Skin of body (tissue), 3 donors: ENCODE measurements at places on chromosomes 2 and 18. TPM values are rescaled to one million over a fixed set of nuclear protein-coding genes. Genes with fewer than 3 reads are reported as not detected.

Gene DPYSL5
- total RNA-seq: 0.49 TPM

Gene CRIM1
- 78.7 TPM for total RNA-seq

Gene BOLL
- 0.10 TPM for total RNA-seq

Gene EPAS1
- 31.5 TPM for total RNA-seq

DNA sequence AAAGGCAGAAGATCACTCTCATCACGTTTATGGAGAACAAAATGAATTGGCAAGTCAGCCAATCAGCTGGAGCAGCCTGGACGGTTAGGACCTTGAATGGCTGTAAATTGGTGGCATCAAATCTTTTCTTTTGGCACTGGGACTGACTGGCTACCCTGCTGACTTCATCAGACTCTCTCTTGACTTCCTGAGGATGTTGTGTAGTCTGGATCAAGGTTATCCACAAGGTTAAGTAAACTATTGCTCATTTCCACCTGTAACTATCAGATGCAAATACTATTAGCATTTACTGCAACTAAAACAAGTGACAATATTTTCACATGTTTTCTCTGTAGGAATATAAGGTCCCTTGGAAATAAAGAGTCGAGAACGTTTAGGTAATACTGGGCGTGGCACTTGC lies 134.3 kb upstream of the RASGRP3 start:
- no peak for DNase-seq

DNA sequence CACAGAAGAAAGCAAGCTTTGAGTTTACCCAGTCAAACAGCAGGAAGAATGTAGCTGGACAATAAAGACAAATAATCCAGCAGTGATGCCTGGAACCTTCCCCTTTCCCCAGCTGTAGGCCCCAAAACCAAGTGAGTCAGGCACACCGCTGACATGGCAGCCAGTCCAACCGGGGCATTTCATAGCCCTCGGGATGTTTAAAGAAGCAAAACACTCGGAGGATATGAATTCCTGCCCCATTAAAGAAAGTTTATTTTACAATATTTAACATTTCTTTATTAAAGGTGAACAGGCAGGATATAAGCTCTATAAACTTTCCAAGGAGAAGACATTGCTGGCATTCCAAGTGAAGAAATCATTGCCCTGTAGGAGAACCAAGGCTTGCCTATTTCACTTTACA lies 507.6 kb upstream of the TNP1 start:
- DNase-seq: no peak

- no peak for DNase-seq
Measured at GRCh38 chr2:238387332-238387731, 39.4 kb upstream of the ASB1 start.

DNA sequence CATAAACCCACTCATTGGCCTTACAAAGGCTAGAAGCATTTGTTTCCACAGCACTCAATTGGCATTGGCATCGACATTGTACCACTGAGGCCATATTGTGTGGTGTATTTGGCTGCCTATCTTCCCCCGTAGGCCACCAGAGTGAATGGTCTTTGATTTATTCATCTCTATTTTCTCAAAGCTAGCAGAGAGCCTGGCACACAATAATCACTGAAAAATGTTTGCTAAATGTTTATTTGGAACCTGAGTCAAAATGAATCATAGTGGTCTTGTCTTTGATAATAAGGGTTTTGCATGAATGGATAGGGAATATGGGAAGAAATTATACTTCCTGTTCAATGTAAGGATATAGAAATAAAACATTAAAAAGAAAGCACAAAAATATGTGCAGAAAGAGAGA lies 107.3 kb upstream of the SLC8A1 start:
- no peak for DNase-seq

- no peak for DNase-seq
Measured at GRCh38 chr2:148531669-148532428, 112.7 kb upstream of the EPC2 start.
